NCI-H1417 treated with DMSO at 0.1 percent for 48 hours (cell line): ENCODE measurements at places on chromosomes 2 and 18.

DNA sequence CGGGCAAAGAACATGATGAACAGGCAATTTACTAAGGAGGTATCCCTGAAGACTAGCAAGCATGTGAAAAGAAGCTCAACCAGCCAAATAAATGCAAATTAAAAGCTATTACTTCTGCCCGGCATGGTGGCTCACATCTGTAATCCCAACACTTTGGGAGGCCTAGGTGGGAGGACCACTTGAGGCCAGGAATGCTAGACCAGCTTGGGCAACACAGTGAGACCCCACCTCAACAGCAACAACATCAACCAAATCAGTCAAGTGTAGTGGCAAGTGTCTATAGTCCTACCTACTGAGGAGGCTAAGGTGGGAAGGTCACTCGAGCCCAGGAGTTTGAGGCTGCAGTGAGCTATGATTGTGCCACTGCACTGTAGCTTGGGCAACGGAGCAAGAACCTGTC lies 139.1 kb downstream of the MEP1B start:
- no peak for DNase-seq

GRCh38 chr2:39994151-39994550 lies 215.1 kb upstream of the THUMPD2 start:
- DNase-seq: no peak

DNA sequence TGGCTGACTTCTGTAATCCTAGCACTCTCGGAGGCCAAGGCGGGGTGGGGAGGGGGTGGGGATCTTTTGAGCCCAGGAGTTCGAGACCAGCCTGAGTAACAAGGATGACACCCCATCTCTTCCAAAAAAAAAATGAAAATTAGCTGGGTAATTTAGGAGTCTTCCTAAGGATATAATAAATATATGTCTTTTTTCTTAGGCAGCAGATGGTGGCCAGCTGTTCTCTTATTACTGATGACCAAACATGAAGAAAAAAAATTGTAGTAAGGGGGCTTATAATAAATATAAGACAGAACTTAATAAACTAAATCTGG lies 4.2 kb upstream of the IMPA2 start:
- no peak for DNase-seq

DNA sequence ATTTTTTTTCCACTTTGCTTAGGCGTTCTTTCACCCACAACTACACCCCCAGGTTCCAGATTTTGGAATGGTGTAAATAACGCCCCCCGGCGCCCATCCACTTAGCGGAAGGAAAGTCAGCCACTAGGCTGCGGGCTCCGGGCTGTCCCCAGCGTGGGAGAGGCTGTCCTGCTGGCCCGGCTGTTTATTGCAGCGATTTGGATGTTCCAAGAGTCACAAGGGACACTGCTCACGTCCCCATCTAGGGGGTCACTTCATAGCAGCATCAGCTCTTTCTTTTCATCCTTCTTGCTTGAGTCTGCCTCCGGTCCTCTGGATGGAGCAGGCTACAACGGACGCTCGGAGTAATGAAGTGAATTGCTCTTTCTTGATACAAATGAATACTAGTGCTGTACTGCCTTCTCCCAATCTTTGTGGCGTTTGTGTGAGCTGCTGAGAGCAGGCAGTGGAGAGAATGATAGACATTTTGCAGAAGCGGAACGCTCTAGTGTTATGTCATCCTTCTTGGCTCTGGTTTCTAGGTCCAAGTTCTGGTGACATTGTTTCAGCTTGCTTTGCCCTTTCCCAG lies 50.7 kb upstream of the PAIP2B start:
- no peak for DNase-seq

DNA sequence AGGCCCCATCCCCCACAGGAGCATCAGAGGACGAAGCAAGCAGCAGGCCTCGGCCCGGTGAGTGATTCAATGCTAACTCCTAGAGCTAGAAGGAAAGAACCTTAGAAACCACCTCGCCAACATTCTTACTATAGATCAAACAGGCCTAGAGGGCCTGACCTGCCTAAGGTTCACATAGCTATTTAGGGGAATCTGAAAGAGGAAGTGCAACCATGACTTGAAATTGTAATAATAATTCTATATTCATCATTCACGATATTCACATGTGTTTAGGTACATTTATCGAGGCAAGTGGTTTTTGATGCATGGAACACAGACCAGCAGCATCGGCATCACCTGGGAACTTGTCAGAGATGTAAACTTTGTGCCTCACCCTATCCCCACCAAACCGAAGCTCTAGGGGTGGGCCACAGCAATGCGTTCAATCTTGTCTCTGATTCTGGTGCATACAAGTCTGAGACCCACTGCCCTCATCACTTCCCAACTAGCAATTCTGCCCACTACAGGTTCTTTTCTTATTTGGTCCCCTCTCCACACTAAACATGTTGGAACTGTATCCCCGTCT lies 78.0 kb upstream of the DNMT3A start:
- DNase-seq: no peak

GRCh38 chr2:122863532-122863931 lies 1108.1 kb downstream of the TSN start:
- no peak for DNase-seq

DNA sequence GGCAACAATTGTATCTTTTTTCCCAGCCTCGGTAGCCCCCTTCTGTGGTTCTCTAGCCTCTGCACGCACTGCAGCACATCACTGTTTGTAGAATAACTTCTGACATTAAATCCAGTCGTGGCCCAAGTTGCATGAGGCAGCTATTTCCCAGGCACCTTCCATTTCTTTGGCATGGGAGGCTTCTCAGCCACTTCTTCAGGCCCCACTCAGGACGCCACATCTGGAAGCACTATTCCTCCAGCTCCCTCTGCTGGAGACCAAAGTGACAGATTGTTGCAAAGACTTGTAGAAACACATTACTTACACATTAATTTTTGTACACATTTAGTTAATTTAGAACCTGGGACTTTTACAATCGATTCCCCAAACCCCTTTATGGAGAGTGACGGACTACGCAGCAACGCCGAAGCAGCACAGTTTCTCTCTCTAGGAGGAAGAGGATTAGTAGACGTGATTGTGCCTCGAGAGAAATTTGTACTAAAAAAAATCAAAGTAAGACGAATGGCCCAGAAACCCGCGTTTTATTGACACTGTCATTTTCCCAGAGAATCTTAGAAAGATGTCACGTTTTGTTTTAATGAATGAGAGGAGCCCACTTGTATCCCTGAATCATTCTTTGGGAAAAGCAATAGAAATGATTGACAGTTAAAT lies 57.8 kb upstream of the RGPD5 start:
- DNase-seq: no peak

DNA sequence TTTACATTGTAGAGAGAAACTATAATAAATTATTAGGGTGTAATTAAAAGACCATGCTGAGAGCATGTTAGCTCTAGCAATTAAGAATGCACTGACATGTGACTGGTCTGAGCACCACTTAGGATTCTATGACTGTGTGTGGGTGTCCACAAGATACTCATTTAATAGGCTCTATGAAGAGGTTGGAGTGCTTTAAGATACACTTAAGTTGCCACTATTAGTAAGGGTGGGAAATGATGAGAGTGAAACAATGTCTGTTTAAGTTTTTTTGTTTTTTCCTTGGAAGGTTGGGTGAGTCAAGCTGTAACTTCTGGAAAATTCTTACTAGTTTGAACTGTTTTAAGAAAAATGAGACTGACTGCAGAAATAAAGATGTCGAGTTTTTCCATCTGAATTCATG lies 1.8 kb upstream of the FAP start:
- no peak for DNase-seq
